Posterior vena cava (tissue), 2 donors: ENCODE measurements at places on chromosomes 16 and 17.
A peak's percentile ranks its signal among the peaks of the same experiment; 100 is the strongest.

- peak; percentile 65 for DNase-seq
These were observed 3.4 kb upstream of the SOX15 start for GRCh38 chr17:7593296-7593695.

GRCh38 chr16:3594316-3595109 is 16.9 kb downstream of the SLX4 start:
- DNase-seq: peak; percentile 63

- no peak for DNase-seq
These were observed 8.8 kb upstream of the ROGDI start for GRCh38 chr16:4811242-4811641.

DNA sequence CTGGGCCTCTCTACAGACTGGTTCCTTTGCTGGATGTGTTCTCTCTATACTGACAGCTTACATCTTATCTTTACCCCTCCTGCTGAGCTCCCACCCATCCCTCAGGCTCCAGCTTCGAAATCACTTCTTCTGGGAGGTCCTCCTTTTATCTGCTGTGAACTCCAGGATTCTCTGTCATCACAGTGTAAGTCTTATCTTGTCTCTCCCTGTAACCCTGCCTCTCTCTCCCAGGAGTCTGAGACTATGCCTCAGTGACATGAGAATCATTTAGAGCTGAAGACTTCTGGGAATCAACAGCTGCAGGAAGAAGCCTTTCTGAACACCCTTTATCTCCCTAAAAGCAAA is 148.1 kb upstream of the HS3ST3A1 start:
- no peak for DNase-seq

- DNase-seq: no peak
These were observed 10.3 kb upstream of the HAS3 start for GRCh38 chr16:69095193-69095592.
